Stimulated activated CD8-positive, alpha-beta memory T cell treated with anti-CD3 and anti-CD28 coated beads, Interleukin-4, amount 100 ng/mL, for 4 hours (primary cell): ENCODE measurements at places on chromosomes 11 and 22.

DNA sequence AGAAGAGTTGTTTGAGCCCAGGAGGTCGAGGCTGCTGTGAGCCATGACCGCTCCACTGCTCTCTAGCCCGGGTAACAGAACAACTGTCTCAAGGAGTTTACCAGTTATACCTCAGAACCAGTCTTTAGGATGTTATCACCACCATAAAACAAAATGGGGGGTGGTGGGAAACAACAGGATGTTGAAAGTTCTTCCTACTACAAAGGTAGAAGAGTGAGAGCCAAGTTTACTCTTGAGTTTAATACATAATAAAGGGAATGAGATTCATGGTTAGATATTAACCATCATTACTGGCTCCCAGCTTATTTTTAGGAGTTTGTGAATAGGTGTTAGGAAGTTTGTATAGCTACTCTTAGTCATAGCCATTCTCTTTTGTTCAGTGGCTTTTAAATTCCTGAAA is 78.8 kb upstream of the HORMAD2 start:
- no peak for DNase-seq

GRCh38 chr11:64489831-64490441 is 101.1 kb upstream of the SLC22A12 start:
- DNase-seq = peak; percentile 2

DNA sequence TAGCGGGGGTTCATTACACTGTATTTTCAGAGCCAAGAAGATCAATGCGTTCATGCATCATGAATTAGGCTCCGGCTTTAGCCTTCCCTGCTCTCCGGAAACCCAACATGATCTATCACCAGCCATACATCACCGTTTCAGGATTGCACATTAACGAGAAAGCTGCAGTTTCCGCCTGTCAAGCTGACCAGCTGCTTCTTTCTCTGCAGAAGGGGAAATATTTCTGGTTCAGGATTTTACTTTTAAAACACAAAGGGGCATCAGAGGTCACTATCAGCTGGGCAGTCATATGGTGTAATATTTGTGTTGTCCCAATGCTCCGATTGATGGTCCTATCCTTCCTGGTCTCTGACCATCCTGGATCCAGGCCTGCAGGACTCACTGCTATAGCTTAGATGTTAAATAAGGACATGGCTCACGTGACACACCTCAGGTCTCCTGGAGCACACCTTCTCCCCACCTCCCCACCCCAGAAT is 21.4 kb upstream of the CADM1 start:
- no peak for DNase-seq

DNA sequence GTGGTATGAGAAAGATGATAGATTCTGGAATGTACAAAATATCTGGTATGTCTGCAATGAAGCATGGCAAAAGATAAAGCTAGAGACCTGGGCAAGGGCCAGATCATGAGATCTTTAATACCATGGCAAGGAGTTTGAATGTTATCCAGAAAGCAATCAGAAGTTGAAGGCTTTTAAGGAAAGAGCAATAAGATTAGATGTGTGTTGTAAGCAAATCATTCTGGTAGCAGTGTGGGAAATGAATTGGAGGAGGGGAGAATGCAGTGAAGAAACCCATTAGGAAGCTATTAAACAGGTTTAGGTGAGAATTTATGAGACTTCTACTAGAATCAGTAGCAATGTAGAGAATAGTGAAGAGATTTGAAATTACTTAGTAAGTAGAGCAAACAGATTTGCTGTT is 32.2 kb upstream of the SYT9 start:
- no peak for DNase-seq

DNA sequence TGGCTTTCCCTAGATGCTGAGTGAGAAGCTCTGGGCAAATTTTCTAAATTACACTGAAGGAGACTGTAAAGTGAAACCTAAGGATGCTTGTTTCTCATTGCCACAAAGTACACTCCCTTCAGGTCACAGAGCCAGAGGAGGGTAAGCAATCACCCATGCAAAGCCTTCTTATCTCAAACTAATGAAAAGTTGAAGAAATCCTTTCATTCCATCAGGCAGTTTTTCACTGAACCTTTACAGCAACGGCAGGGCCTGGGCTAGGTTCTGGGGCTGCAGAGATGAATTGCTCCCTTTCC is 106.2 kb downstream of the RASSF10 start:
- no peak for DNase-seq

DNA sequence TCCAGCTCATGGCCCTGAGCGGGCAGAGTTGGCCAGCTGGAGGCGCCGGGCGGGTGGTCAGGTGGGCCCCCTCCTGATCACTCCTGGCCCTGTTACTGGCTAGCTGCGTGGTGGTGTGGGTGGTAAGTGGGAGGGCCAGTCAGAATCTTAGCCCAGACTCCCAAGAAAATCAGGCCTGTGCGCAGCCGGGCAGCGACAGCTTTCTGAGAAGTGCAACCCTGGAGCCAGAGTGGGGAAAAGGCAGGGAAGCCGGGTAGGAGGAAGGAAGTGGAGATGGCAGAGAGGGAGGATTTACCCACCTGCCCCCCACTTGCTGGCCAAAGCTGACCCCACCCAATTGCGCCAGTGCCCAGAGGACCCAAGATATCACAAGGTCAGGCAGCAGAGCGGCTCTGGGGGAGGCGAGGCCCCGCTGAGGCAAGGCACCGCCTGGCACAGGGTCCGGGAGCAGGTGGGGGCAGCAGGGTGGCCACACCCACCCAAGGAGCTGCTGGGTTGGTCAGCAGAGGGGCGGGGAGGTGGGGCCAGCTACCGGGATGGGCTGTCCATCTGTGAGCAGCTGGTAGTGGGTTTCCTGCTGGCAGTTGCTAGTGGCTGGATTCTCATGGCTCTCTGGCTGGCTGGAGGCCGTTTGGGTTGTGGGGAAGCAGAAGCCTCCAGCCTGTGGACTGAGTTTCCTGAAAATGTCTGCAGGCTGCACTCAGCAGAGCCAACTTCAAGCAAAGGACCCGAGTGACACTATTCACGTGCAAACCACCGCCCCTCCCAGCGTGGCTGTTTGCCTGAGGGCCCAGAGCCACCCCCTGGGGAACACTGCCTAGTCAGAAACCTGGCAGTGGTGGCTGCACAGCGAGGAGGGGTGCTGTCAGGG is 196.4 kb downstream of the IGLL1 start:
- DNase-seq = no peak

GRCh38 chr11:115802641-115803040 is 298.4 kb upstream of the CADM1 start:
- DNase-seq = no peak

DNA sequence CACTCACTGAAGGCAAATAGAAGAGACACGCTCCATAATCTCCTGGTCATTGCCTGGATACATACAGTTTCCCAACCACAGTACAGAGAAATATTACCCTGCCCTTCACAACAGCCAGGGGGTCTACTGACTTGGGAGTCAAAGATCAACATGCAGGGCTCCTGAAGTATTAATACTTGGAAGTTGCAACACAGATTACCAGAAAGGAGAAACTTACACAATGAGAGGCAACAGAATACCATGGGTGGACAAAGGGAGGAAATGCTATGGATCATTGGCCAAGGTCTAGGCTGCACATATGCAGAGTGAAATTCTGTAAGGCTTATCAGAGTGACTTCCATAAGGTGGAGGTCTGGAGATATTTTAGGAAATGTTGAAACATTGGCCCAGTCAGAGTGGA is 267.9 kb upstream of the FAT3 start:
- DNase-seq = no peak

DNA sequence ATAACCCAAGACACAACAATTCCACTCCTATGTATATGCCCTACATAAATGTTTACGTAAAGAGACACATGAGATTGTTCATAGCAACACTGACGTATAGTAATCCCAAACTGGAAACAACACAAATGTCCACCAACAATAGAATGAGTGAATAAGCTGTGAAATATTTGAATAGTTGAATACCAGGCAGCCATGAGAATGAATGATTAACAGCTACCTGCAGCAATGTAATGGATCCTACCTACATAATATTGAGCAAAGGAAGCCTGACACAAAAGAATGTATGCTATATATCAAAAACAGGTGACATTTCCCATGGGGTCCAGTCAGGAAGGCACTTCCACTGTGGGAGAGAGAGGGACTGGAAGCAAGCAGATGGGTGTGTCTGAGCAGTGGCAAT is 92.8 kb upstream of the LINC01488 start:
- no peak for DNase-seq

- DNase-seq = no peak
Measured at GRCh38 chr11:34744511-34744910, 123.6 kb downstream of the EHF start.

DNA sequence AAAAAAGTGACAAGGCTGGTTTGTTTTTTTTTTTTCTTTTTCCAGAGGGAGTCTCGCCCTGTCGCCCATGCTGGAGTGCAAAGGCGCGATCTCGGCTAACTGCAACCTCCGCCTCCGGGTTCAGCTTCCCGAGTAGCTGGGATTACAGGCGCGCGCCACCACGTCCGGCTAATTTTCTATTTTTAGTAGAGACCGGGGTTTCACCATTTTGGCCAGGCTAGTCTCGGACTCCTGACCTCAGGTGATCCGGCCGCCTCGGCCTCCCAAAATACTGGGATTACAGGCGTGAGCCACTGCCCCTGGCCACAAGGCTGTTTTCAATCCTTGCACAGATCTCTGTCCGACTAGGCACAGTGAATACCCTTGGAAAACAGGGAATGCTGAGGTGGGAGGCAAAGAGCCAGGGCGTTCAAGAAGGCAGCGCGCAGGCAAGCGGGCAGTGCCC is 566 bp downstream of the ATP6V1E1 start:
- no peak for DNase-seq

- no peak for DNase-seq
Measured at GRCh38 chr11:123173040-123173855, 21.8 kb downstream of the CLMP start.

DNA sequence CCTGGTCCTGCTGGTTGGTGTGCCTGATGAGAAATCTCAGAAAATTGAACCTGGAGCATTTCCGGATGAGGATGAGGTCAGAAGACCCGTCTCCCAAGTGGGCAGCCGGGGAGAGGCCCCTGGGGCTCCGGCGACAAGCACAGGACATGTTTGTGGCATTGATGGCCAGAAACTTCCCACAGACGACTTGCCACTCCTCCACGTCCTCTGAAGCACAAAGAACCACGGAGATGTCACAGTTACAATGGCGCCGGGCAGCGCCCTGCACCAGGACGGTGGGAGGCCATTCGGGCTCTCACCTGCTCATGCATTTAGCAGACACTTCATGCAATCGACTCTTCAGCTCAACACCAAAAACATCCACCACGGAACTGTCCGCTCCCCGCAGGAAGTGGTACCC is 46.5 kb downstream of the CERK start:
- DNase-seq = no peak

GRCh38 chr11:46321757-46322156 is 25.5 kb upstream of the DGKZ start:
- no peak for DNase-seq
